ENCODE measurements at places on chromosomes 1 and 21.

GRCh38 chr1:100497796-100498195 lies 40.1 kb upstream of the GPR88 start:
- DNase-seq = no peak

- DNase-seq = no peak
These were observed 57.3 kb upstream of the PTGFRN start for GRCh38 chr1:116852367-116852766.

- DNase-seq = no peak
These were observed 9.6 kb downstream of the IGSF9 start for GRCh38 chr1:159935719-159936272.

GRCh38 chr21:26120828-26121227 lies 49.7 kb downstream of the APP start:
- no peak for DNase-seq

DNA sequence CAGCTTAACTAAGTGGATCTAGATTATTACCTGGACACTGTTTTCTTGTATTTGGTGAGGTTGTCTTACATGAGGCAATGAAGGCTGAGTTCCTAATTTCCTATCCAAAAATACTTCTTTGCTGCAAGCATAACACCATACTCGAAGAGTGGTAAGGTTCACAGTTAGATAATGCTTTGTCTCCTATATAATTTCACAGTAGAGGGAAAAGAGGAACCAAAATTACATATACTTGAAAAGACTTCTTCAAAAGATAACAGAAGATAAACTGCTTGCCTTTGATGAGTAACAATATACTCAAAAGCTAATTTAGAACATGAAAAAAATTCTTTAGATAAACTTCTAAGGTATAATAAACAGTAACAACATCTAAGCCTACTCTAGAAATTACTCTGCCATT lies 20.4 kb downstream of the USP33 start:
- no peak for DNase-seq

Data from CD4-positive, alpha-beta T cell treated with Interferon gamma for 1 hour (primary cell).